ENCODE measurements at places on chromosomes 12 and 14.

DNA sequence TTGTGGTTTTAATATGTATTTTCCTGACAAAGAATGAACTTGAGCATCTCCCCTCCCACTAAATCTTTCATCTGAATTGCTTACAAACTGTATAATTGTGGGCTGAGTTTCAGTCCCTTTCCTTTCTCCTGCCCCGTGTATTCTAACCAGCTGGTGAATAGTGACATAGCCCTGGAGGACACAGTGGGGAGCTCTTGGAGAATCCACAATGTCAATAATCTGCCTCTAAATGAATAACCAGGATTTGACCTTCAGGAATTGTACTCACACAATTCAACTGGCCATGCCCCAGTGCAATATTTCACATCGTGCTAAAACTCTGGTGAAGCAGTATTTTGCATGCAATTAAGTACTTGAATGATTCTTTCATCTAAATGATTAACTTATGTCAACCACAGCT is 177.2 kb downstream of the C12orf42 start:
- no peak for DNase-seq

GRCh38 chr14:92033906-92034687 is 5.8 kb downstream of the TRIP11 start:
- DNase-seq, result no peak

- DNase-seq, result no peak
Observed at GRCh38 chr14:52871606-52872005, 79.2 kb downstream of the FERMT2 start.

- DNase-seq, result no peak
Observed at GRCh38 chr12:10223208-10223607, 10.5 kb downstream of the GABARAPL1 start.

DNA sequence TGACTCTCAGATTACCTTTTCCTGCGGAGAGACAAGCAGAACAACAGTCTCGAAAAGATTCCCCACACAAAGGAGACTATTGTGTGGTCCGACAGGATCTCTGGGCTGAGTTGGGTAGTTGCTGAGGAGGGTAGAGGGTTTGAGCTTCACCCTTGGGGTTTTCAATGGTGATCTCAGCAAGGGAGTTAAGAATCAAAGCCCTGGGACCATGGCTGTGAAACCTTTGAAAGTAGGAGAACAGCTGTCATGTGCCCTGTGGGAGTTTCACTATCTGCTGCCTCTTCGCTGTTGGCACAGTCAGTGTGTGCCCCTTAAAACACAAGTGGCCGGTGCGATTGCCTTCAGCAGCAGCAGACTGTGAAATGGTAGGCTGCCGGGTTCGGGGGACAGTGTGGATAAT is 14.2 kb upstream of the PLEK2 start:
- DNase-seq, result no peak

DNA sequence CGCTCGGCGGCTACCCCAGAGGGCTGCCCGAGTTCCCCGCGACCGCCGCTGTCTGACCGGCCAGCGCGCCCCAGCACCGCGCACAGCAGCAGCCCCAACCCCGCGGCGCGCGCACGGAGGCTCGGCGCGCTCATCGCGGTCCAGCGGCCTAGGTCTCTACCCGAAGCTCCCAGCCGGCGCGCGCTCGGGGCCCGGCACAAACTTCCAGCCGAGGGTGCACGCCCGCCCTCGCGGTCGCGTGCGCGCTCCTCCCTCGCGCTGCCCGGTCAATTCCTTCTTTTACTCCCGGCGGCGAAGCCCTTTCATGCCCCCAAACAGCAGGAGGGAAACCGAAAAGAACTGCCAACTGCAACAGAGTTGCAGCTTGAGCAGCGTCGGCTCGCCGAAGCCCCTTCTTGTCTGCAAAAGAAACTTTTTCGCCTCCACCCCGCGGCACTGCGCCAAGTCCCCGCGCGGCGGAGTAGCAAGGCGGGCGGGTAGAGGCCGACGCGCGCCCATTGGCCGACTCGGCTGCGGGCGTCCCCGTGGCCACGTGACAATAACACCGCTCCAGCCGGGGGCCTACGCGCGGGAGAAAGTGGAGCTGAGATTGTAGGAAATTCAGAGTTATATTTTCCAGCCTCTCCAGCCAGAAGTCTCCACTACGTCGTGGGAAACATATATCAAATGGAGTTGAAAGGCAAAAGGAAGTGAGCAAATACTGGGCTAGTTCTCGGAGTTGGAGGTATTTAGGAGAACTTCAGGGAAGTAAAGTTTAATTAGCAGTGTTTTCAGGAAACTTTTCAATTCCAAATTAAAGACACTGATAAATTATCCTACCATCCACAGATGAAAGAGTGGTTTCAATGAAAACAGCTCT is at the start of gene LRIG3:
Gene LRIG3 (minus strand): TSS at position 403 of the 859 bp plus-strand sequence. CDS start 269 bp downstream, at position 134.
- peak; percentile 95 for DNase-seq

DNA sequence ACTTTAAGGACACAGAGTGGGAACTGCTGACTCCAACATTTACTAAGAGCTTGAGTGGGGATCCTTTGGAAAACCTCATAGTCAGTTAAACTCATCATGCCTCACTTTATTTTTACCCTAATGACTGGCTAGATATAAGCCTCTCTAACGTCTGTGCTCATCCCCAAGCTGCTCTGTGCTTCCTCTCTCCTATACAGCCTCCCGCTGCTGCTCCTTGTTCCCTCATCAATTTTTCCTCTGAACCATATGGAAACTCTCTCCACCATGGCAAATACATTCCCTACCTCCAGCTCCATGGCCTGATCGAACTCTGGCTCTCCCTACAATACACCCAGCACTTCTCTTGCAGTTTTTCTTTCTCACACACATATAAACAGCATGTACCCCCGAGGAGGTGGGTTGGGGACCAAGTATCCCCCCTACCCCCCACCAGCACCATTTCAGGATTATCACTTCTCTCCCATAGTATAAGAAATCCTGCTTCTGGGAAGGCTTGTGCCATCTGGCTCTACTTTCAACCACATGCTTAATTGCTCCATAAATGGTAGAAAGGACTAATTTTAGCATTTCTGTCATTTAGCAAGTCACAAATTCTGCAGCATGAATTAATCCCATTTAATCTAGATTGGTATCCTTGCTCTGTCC is 39.2 kb upstream of the DYRK2 start:
- DNase-seq, result no peak

GRCh38 chr12:108333898-108334699 is 5.0 kb downstream of the CMKLR1 start:
- no peak for DNase-seq

GRCh38 chr14:69481815-69482568 is 2.5 kb upstream of the PLEKHD1 start:
- DNase-seq, result no peak

GRCh38 chr14:71815110-71815509 is 117.1 kb upstream of the RGS6 start:
- no peak for DNase-seq

- DNase-seq, result no peak
Observed at GRCh38 chr12:65817866-65818265, 6.4 kb upstream of the HMGA2 start.

DNA sequence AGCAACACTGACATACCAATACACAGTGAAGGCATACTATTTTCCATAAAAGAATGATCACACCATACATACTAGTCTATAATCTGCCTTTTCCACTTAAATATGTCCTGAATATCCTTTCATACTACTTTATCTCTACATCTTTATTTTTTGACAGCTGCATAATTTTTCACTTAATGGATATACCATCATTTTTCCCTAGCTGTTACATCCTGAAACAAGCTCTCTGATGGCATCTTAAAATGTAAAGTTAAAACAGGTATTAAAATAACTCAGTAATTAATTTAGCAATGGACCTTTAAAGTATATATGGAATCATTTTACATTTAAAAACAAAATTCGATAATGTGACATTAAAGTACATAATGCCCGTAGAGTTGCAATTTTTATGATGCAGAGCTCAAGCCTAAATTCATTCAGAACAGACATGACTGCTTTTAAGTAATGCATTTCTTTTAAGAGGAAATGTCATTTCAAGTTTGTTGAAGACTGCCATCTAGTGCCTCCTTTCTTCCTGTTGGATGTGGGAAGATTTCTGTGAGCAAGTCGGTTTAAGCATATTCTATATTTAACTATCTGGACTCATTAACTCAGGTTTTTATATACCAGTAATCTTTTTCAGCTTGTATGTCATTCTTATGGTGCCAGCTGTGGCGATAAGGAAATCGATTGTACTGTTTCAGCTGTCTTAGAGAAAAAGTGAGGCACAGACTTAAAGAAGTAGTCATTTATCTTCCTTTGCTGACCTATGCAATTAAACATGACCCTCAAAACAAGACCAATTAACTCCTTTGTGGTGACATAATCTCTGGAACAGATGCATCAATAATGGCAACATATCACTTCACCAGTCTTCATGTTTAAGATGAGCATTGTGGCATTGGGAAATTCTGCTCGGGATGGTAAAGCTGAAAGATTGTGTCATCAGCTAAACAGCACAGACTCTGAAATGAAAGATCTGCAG is 20.3 kb downstream of the PRICKLE1 start:
- DNase-seq, result no peak

DNA sequence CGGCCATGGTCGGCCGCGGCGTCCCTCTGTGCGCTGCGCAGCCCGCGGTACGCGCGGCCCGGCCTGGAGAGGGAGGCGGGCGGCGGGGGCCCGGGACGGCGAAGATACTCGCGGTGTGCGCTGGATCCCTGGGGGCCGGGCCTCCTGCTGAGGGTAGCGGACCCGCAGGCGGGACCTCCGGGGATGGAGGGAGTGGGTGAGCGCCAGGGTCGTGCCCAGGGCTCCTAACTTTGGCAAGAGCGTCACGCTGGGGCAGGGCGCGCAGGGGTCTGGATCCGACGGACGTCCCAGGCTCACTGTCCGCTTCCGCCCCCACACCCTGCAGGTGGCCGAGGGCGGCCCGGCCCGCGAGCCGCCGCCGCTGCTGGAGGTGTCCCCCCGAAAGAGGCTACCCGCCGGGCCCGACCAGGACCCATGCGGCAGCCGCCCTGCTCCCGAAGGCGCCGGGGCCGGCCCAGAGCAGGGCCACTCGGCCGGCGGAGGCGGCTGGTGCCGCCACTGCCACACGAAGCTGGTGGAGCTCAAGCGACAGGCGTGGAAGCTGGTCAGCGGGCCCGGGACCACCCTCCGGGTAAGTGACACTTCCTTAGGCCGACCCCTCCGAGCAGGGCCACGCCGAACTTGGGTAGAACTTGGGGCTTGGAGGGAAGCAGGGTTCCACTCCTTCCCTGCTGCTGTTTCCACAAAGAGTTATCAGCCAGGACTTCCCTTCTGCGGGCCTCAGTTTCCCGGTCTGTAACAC is 502 bp downstream of the KIF26A start:
- no peak for DNase-seq

GRCh38 chr14:38001501-38001900 is 206.2 kb upstream of the SSTR1 start:
- no peak for DNase-seq

- DNase-seq, result no peak
Observed at GRCh38 chr12:89352242-89352491, 134 bp downstream of the DUSP6 start.

GRCh38 chr12:102800565-102800964 is 116.5 kb downstream of the PAH start:
- no peak for DNase-seq

DNA sequence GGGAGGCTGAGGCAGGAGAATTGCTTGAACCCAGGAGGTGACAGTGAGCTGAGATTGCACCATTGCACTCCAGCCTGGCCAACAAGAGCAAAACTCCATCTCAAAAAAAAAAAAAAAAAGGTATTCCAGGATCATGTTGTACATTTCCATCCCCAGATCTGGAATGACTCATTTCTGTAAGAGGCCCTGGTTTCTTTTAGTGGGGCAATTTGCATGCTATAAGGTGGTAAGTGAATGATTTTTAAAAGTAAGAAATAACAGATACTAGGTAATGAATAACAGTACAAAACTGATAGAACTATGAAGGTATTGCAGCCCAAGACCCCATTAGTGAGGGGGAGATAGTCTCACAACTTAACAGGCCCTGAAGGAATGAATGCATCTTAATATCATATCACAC is 17.7 kb upstream of the ADCK1 start:
- no peak for DNase-seq

DNA sequence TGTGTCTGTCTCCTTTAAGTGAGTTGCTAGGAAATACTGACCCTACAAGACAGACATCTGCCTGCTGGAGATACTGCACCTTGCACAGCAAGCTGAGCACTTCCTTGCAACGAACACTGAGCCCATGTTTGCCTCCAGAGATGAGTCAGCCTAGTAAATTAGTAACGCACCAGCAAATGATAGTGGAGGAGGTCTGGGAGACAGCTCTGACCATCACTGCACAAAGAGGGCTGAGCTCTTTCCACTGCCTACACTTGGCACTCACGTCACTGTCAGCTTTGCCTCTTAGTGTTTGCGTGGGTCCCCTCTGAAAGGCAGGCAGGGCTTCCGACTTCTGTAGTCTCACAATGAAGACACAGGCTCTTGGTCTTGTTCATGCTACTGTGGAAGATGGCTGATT is 109.0 kb downstream of the APAF1 start:
- DNase-seq, result no peak

DNA sequence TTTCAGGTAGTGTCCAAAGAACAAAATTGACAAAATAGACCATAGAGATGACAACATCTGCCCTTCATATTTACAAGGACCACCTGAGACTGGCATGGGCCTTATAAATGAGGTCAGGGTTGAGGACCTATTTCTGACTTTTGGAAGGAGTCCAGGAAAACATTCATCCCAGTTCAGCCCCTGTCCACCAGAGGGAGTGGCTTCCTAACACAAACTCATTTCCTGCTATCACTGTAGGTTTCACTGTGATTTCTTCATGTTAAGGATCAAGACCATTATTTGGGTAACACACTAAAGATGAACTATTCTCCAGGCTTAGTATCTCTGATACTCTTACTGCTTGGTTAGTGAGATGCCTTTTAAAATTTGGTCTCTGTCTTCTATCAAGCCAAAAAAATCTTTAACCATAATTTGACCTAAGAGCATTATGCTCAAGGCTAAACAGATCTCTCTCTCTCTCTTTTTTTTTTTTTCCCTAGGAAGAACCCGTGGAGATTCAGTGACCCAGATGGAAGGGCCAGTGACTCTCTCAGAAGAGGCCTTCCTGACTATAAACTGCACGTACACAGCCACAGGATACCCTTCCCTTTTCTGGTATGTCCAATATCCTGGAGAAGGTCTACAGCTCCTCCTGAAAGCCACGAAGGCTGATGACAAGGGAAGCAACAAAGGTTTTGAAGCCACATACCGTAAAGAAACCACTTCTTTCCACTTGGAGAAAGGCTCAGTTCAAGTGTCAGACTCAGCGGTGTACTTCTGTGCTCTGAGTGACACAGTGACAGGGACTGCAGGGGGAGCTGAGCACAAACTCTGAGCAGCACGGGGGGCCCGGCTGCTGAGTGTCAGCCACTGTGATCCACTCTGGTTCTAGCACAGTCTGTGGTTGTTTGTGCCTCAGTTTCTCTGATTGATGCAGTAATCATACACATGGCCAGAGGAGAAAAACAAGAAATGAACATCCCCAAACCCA is 267.6 kb upstream of the OR4E1 start:
- DNase-seq, result no peak
